H9 (cell line): ENCODE measurements at places on chromosomes 11 and 22.

- no peak for DNase-seq
These were observed 32.2 kb upstream of the OAF start for GRCh38 chr11:120178561-120179056.

DNA sequence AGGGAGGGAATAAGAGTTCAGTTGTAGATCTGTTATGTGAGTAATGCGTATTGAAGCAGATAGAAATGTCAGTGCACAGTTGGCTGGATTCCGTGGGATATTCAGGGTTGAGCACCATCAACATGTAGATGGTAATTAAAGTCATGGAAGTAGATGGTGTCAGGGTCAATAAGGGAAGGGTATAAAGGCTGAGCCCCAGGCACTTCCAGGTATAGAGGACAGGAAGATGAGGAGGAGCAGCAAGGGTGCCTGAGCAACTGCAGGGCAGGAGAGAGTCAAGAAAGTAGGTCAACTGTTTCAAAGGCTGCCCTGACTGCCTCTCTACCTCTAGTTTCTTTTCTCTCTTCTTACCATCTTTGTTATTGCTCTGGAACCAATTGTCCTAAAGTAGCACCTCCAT is 85.9 kb downstream of the MICAL2 start:
- DNase-seq: no peak

DNA sequence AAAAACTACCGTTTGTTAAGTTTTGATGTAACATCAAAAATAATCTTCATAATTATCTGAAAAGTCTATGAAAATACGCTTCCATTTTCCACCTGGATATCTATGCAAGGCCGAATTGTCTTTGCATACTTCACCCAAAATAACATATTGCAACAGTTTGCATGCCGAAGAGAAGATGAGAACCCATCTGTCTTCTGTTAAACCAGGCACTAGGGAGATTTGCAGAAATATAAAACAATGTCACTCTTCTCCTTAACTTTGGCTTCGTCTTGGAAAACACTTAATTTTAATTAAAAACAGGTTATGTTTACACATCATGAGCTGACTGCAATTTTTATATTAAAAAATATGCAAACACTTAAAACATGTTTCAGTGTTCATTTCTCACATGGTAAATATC is 1325.8 kb downstream of the TBC1D22A start:
- no peak for DNase-seq

- peak; percentile 92 for DNase-seq
These were observed 780.9 kb downstream of the BRD1 start for GRCh38 chr22:49046546-49047361.
